ENCODE measurements at places on chromosomes 3 and 15.

DNA sequence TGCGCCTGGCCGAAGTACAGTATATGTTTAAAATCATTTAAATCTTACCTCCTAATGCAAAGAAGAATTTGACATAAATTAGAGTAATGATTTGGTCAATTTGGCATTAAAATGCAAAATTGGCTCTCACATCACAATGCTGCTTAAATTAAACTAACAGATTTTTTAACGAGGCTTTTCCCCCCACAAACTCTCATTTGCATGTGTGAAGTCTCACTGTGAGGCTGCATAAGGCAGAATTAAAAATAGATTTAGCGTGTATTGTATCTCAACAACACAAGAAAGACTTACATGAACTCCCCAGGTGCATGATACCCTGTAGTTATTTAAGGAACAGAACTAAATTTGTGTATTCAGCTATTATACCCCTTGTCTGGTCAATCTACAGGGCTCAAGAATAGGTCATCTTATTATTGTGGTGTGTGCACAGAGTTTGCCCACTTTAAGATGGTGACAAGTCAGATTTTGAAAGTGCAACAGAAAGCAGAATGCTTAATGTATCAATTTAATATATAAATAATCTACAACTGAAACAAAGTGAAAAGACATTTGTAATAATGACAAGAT, 897.9 kb downstream of the EPHA3 start:
- no peak for DNase-seq

- DNase-seq, result no peak
These were observed 48.3 kb downstream of the SERPINI1 start for GRCh38 chr3:167783781-167784180.

DNA sequence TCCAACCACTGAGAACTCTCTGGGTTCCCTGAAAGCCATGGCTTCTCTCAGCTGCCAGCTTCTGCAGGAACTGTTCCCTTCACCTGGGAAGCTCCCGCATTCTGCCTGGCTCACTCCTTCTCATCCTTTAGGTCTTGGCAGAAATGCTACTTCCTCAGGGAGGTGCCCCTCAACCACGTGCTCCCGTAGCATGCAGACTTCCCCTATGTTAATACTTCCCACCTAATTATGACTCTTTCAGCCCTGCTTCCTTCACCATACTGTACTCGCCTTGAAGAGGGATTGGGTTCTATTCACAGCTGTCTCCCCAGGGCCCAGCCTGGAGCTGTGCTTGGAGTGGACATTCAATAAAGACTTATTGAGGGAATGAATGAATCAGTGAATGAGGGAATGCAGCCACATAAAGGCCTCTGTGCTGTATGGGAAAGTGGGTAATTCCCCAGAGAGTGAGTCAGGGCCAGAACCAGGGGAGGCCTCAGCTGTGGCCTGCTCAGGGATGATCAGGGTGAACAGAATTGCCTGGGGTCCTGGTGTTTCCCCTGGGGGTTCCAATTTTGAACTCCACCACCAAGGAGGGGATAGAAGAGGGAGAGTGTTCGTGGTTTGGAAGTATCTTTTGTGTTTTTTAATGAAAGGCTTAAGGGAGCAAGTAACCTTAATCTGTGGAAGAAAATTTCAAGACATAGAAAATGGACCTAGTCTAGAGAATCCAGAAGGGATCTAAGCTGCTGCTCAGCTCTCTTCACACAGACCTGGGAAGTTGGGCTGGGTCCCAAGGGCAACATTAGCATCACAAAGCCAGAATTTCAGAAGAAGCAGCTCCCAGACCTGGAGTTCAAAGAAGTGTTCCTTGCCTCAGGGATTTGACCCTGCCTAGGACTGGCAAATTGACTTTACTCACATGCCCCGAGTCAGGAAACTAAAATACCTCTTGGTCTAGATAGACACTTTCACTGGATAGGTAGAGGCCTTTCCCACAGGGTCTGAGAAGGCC, 14.6 kb upstream of the FAM107A start:
- no peak for DNase-seq

DNA sequence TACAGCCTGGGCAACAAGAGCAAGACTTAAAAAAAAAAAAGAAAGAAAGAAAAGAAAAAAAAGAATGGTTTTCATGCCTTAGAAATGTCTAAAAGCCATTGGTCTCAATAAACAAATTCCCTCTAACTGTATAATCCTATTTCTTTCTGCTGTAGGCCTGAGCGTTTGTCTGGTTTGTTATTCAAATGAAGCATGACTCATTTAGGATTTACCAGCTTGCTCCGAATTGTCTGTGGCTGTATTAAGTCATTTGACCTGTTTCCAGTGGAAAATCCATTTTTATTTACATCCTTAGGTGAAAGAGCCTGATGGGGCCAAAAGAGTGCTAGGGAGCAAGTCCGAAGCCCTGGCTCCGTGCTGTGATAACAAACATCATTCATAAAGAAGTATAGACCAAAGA, 73.8 kb downstream of the BDH1 start:
- no peak for DNase-seq

GRCh38 chr15:31275331-31276262, 51.0 kb upstream of the KLF13 start:
- no peak for DNase-seq

DNA sequence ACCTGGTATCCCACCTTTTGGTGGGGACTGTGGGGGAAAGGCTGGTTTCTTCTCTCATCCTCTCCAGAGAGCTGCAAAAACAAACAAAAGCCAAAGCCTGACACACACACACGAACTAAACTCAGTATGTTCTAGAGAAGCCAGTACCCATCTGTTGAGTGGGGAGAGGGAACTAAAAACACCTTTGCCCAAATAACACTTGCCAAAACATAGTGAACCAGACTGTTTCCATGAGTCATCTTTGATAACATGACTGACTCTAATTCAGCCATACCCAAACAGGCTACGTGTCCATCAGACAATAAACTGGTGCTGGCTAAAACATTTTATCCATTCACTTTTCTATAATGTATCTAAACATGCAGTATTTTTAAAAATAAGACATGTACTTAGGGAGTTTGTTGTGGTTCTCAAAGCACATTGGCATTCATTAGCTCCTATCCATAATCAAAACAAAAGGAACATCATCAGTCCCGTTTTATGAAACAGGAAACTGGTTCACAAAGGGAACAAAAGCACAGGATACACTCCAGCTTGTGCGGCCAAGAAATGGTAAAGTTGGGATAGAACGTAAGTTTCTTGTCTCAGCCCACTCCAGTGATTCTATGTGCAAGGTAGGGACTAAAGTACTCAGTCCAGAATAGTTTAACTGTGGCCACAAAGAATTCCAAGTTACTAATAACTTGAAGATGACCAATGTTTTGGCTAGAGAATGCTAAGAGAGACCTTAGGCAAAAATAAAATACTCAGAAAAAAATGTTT, 16.1 kb downstream of the LYSMD2 start:
- no peak for DNase-seq

DNA sequence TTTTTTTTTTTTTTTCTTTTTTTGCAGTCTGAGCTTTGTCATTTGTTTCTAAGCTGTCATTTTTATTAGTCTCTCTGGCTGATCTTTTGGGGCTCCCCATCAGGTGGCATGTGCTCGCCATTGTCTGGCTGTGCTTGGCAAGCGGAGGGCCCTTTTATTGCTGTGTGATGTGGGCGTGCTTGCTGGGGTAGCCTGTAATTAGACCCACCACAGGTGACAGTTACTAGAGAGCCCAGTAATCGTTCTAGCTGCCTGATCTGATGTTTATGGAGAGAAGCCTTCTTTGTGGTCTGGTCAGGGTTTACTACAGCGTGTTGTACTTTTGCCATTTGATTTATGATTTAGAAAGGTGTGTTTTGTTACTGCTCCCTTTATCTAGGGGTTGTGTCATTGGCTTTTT, 179.9 kb downstream of the MCTP2 start:
- DNase-seq, result no peak

Data from chondrocyte (in vitro differentiated cells).